ENCODE measurements at places on chromosomes 16 and 17.

- DNase-seq: no peak
These were observed 27.7 kb downstream of the GPR142 start for GRCh38 chr17:74394977-74395376.

DNA sequence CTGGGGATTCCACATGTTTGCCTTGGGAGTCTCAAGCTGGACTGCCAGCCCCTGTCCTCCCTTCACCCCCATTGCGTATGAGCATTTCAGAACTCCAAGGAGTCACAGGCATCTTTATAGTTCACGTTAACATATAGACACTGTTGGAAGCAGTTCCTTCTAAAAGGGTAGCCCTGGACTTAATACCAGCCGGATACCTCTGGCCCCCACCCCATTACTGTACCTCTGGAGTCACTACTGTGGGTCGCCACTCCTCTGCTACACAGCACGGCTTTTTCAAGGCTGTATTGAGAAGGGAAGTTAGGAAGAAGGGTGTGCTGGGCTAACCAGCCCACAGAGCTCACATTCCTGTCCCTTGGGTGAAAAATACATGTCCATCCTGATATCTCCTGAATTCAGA lies 28.9 kb downstream of the CDRT15 start:
- no peak for DNase-seq

DNA sequence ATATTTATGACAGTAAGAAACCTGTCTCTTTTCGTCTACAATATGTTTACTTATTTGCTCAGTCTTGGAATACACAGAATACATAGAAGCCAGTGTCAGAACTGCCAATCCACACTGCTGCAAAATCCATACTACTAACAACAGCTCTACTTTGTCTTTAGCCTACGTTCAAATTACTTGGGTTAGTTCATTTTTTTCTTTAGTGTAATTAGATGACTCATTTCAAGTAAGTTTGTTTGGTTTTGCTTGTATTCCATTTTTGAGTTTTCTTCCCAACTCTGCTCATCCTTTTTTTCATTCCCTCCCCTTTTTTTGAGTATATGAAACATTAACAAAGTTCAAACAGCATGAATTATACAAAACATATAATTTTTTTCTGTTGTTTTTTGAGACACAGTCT lies 16.9 kb downstream of the CMC2 start:
- no peak for DNase-seq

DNA sequence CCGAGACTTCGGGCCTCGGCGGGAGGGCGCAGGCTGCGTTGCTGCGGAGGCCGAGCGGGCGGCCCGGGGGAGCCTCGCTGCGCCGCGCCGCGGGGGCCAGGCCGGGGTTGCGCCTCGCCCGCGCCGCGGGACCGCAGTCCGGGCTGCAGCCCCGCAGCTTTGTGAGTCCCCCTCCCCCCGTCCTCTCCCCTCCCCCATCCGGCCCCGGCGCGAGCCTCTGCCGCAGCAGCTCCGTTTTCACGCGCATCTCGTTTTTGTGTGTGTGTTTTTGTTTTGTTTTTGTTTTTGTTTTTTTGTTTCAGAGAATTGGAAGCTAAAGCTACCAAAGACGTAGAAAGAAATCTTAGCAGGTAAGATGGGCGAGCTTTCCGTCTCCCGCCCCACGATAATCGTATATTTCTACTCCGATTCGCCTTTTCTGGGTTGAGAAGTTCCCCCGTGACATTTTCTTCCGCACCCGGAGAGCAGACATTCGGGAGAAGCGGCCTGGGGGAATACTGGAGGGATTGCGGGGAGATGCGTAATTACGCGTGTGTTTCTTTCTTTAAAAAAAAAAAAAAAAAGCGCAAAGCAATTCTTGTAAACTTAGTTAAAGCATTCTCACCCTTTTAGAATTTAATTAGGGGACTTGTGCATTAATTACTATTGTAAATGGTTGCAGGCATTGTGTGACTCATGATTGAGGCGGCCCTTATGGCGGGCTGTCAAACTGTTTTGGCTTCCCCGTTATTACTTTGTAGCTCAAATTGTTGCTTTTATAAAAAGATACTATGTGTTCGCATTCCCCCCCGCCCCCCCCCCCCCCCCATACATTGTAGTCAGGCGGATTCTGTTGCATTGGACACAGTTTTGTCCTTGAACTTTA lies 732 bp downstream of the TNRC6A start:
- no peak for DNase-seq

GRCh38 chr17:66531851-66532295 lies 229.5 kb downstream of the PRKCA start:
- DNase-seq: no peak

DNA sequence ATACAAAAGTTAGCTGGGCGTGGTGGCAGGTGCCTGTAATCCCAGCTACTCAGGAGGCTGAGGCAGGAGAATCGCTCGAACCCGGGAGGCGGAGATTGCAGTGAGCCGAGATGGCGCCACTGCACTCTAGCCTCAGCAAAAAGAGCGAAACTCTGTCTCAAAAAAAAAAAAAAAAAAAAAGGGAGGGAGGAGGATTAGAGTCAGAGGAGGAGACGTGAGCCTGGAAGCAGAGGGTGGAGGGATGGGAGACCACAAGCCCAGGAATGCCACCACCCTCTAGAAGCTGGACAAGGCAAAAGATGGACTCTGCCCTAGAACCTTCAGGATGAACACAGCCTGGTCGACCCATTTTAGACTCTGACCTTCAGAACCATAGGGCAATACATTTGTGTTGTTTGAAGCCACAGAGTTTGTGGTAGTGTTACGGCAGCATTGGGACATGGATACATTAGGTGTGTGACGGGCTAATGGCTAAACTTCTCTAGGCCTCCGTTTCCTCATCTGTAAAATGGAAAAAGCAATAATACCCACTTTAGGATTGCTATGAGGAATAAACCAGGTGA lies 2.1 kb upstream of the SMIM22 start:
- no peak for DNase-seq

- no peak for DNase-seq
These were observed 61.9 kb upstream of the HLF start for GRCh38 chr17:55202896-55203295.

GRCh38 chr16:5027575-5028235 lies 6.0 kb downstream of the NAGPA start:
- no peak for DNase-seq

DNA sequence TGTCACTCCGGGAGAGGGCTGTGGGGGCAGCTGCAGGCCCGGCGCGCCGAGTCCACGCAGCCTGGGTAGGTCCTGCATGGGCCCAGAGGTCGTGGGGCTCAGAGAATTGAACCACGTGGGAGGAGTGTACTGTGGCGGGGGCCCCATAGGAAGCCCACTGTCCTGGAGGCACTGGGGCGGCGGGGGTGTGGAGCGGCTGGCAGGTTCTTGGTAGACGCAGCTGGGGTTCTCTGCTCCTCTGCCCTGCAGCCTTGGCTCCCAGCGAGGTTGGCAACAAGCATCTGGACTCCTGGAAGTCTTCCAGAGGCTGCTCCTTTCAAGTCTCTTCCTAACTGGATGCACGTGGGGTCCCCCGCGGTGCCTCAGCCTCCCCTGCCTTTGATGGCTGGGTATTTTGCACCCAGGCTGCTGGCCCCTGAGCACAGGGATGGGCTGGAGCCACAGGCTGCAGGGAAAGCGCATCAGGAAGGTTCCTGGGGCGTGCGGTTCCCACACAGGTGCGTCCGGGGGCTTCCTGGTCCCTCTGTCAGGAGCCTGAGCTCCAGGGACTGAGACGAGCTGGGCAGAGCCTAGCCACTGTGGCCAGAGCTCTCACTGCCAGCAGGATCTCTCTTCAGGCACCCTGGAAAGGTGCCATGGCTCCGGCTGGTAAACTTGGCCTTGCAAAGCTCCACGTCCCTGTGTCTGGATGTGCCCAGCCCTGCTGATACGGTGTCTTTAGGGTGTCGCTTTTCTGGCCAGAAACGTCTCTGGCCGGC lies 9.3 kb downstream of the KCTD5 start:
- DNase-seq: no peak

- DNase-seq: no peak
These were observed 787 bp downstream of the ZFPM1 start for GRCh38 chr16:88453611-88454522.

DNA sequence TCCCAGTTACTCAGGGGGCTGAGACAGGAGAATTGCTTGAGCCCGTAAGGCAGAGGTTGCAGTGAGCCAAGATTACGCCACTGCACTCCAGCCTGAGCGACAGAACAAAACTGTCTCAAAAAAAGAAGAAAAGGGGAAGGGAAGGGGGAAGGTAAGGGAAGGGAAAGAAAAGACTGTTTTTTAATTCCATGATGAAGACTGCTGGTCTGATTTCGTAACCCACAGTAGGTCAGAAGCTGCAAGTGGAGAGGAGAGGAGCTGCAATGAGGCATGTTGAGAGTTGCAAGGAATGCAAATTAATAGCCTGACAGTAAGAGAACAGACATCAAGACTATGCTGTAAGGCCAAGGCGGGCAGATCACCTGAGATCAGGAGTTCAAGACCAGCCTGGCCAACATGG lies 33.3 kb downstream of the HELZ start:
- DNase-seq: no peak

DNA sequence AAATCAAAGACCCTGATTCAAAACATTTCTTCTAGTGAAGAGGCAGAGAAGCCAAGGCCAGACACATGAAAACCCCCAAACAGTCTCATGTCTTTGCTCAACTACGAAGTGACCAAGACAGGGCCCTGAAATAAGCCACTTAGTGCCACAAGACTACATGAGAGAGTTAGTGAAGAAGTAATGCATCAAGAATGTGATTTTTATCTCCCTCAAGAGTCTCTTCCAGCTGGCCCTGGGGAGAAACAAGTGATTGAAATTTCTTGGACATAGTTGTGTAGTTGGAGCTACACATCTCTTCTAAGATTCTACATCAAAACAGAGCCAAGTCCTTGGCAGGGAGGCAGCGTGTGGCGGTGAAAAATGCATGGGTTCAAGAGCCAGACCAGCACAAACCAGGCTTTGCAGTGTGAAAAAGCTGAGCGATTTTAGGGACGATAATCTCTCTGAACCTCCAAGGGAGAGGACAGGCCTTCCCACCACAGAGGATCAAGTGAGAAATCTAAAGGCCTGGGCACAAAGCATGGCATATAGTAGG lies 30.6 kb downstream of the LYRM1 start:
- DNase-seq: no peak

GRCh38 chr17:732902-733720 lies 715 bp downstream of the TLCD3A start:
- DNase-seq: no peak

GRCh38 chr17:42281571-42282096 lies 5.4 kb upstream of the STAT5B start:
- no peak for DNase-seq

GRCh38 chr17:73684183-73684582 lies 39.9 kb upstream of the SDK2 start:
- no peak for DNase-seq

- DNase-seq: no peak
These were observed 27.9 kb downstream of the GABARAPL2 start for GRCh38 chr16:75593825-75594820.

DNA sequence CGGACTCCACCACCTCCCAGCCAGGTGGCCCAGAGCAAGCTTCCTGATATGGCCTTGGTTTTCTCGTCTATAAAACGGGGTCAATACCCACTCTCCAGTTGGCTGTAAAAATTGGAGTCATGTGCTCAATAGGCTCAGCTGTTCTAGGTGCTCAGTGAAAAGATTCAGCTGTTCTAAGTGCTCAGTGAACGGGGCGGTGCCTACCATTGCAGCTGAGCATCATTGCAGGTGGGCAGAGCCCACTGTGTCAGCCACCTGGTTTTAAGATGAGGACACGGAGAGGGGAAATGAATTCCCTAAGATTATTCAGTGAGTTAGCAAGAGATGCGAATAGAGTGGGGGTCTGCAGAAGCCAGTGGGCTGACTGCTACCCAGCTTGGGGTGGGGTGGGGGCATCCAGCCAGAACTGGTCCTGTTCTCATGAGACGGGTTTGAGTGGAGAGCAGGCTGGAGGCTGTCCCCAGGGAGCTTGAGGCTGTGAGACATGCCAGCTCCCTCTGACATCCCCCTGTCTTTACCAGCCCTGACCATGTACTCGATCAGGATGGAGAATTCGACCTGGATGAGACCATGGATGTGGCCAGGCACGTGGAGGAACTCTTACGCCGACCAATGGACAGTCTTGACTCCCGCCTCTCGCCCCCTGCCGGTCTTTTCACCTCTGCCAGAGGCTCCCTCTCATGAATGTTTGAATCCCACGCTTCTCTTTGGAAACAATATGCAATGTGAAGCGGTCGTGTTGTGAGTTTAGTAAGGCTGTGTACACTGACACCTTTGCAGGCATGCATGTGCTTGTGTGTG lies 21.9 kb downstream of the STAT5A start:
- no peak for DNase-seq

GRCh38 chr17:45954914-45955313 lies 44.1 kb upstream of the STH start:
- no peak for DNase-seq

- no peak for DNase-seq
These were observed 747 bp upstream of the LHX1 start for GRCh38 chr17:36936455-36937000.

- DNase-seq: no peak
These were observed 103.9 kb downstream of the METRNL start for GRCh38 chr17:83183145-83183948.

DNA sequence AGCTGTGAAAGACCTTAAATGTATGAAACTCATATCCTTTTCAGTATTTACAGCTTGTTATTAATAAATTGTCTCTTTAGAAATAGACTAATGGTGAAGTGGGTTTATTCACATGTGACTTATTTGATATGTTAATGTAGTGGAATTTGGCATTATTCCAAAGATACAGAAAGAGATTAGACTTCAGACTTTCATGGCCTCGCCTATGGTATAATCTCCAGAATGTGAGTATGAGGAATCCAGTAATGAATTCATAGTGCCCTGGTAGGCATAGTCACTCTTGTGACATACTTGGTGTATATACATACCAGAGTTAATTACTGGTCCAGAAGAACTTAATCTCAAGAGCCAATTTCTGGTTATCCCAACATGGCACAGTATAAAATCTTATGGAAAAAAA lies 72.7 kb downstream of the OMG start:
- no peak for DNase-seq

- DNase-seq: no peak
These were observed 142.8 kb upstream of the FOXF1 start for GRCh38 chr16:86367291-86368072.

DNA sequence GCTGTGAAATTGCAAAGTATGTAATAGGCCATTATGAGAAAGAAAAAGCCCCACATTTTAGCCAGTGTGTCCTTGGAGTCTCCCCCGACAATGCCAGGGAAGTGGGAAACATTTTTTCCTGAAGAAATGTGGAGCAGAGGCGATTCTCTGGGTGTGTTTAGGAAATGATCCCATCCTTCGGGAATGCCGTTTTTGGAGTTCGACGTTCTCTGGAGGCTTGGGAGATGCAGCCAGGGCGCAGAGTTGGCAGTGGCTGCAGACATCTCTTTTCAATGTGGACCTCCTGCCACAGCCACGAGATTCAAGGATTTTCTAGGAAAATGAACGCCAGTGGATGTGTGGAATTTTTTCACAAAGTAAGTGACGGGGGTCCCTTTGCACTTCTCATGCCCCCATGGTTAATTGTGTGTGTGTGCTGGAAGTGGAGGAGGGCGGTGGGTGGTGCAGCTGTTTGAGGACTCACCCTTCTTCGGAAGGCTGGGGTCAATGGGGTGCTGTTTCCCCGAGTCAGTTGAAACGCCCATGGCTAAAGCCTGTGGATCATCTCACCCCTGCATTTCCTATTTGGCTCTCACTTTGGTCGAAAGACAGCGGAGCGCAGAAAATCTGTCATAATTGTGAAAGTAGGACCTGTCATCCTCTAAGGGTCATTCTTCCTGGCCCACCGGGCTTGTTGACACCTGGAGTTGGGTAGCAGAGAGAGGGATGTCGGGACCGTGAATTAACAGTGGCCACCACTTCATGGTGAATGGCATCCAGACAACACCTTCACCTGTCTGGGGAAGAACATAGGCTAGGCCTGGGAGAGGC lies 73.2 kb downstream of the CMIP start:
- DNase-seq: no peak
